ENCODE measurements at places on chromosomes 12 and 14.

GRCh38 chr14:24706351-24706750 is 72.4 kb upstream of the GZMB start:
- no peak for DNase-seq

GRCh38 chr12:16349131-16349460 is 1.7 kb downstream of the MGST1 start:
- DNase-seq, result peak; percentile 85

- no peak for DNase-seq
Observed at GRCh38 chr12:27975222-27976136, 2.9 kb upstream of the PTHLH start.

DNA sequence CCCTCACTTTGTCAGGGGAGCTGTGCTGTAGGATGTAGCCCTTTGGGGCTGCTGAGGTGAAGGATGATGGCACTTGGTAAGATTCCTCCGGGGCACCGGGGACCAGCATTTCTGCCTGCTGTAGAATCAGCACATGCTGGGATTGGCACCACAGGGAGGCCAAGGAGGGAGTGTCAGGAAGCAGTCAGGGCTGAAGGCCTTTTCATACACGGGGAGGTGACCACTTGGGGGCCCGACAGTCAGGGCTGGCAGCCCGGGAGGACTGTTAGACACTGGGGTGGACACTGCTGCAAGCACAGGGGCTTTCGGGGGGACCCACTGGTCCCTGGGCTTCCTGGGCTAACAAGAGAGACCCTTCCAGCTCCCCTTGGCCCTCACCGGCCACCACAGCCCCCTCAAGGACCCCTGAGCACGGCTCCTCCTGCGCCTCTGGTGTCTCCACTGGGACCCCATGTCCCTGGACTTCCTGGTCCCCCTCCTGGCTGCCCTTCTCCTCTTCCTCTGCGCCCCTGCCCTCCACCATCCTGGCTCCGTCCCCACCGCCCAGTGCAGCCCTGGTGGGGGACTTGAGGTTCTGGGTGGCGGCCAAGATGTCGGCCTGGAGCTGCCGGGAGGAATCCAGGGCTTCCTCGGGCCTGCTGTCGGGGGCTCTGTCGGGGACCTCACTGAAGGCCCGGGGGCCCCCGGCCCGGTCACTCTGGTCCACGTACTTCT is 6.5 kb downstream of the TMEM119 start:
- no peak for DNase-seq

- DNase-seq, result no peak
Observed at GRCh38 chr12:18851271-18851670, 113.4 kb downstream of the CAPZA3 start.

- DNase-seq, result no peak
Observed at GRCh38 chr14:68780358-68781160, 12.3 kb downstream of the ZFP36L1 start.

DNA sequence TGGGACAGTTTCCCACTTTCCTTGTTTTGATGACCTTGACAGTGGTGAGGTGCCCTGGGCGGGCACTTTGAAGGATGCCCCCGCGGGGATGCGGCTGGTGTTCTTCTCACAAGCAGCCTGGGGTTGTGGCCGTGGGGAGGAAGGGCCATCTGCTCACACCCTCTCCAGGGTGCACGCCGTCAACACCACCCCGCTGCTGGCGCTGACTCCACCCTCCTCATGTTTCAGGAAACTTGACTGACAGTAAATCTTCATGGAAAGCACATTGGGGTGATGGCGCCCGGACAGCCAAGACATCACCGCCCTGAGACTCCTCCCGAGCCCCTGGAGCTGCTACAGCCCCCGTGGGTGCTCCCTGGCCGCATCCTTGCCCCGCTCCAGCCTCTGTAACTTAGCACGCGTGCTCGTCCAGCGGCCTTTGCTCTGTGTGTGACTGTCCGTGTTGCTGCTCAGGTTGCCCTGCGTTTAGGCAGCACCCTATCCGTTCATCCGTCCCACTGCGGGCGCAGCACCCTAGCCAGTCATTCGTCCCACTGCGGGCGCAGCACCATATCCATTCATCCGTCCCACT is 150.2 kb upstream of the C14orf180 start:
- DNase-seq, result no peak

GRCh38 chr12:52335598-52336262 is 14.5 kb upstream of the KRT83 start:
- peak; percentile 34 for DNase-seq

DNA sequence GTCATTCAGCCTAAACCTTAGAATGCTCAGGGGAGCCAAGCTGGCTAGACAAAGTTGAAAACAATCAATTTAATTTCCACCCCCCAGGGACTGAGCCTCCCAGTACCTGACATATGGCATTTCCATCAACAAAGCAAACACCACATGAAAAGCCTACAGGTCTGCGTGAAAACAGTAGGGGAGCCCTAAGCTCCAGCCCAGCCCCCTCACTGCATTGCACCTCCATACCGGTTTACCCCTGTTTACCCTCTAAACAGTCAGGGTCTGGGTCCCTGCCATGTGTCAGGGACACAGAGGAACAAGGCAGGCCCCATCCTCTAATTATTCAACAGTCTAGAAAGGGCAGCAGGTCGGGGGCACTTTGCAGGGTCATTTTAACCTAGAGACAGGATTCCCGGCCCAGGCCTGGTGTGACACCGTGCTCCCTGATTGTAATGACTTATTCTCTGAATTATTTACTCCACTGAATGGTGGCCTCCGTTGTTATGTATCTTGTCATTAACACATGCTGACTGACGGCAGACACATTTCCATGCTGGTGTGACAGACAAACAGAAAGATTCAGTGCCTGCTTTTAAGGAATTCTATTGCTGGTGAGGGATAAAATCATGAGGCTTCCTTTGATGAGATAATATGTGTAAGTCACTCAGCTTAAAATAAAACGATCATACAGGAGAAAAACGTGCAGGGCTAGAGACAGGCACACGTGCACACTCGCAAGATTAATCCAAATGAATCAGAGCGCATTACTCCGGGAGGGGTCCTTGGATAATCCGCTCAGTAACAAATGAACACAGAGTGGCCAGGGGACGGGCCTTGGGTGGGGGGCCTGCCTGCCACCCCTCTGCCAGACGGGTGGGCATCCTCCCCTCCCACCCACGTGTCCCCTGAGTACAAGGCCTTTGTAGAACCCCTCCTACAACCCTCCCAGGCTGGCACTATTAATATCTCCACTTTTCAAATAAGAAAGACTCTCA is 23.2 kb downstream of the CCDC88C start:
- no peak for DNase-seq

Measured in Caki2 (cell line).